HL-60 (cell line): ENCODE measurements at places on chromosomes 5 and 9.
A peak's percentile ranks its signal among the peaks of the same experiment; 100 is the strongest.

GRCh38 chr5:57434227-57434640, 48.4 kb downstream of the ACTBL2 start:
- no peak for DNase-seq

DNA sequence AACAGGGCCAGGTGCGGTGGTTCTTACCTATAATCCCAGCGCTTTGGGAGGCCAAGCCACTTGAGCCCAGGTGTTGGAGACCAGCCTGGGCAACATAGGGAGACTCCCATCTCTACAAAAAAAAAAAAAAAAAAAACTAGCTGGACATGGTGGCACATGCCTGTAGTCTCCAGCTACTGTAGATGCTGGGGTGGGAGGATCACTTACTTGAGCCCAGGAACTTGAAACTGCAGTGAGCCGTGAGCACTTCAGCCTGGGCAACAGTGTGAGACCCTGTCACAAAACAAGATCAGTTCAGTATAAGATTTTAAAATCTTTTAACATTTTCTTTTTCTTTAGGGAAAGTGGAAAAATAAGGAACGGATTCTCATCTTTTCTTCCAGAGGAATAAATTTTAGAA, 2.5 kb downstream of the BRIX1 start:
- DNase-seq: no peak

GRCh38 chr5:32173267-32174010, 680 bp downstream of the GOLPH3 start:
- peak; percentile 66 for DNase-seq

GRCh38 chr5:41875121-41875520, 4.9 kb upstream of the OXCT1 start:
- no peak for DNase-seq

- DNase-seq: no peak
Measured at GRCh38 chr9:38023661-38024035, 45.4 kb downstream of the SHB start.

GRCh38 chr5:176775409-176775808, 35.0 kb upstream of the UNC5A start:
- DNase-seq: no peak

DNA sequence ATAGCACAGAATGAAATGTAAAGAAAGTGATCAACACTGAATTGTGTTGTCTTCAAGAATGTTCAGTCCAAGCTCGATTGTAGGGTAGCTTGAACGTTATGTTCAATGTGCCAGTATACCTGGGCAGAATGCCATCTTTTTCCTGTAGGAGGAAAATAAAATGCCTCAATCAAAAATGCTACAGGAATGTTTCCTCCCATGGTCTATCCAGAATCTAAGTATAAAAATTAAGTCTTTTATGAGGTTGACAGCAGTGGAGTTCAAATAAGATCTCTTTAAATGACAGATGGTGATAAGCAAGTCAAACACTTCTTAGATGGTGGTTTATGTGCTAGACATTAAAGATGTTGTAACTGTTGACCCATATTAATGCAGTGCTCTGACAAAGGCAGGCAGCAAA, 488.6 kb downstream of the CSNK1G3 start:
- no peak for DNase-seq

DNA sequence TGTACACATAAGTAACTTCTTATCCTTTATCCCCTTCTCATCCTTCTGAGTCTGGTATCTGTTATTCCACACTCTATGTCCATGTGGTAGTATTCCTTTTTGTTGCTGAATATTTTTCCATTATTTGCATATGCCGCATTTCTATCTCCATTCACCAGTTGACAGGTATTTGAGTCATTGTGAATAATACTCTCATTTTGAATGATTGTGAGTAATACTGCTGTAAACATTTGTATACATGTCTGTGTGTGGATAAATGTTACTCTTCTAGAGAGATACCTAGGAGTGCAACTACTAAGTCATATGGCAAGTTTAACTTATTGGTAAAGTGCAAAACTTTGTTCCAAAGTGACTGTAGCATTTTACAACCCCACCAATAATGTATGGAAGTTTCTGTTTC, 15.6 kb downstream of the RIC1 start:
- DNase-seq: no peak
